ENCODE measurements at places on chromosomes 3 and 15. TPM values are rescaled to one million over a fixed set of nuclear protein-coding genes. Genes with fewer than 3 reads are reported as not detected.

CDCP1 gene
- polyA plus RNA-seq, result 0.16 TPM

MRAS gene
- 8.8 TPM for polyA plus RNA-seq

C3orf85 gene
- not detected for polyA plus RNA-seq

MGA gene
- polyA plus RNA-seq, result 5.3 TPM

EBLN2 gene
- polyA plus RNA-seq, result 3.3 TPM

GOLGA6L4 gene
- polyA plus RNA-seq, result 2.0 TPM

TTC21A gene
- polyA plus RNA-seq, result 1.6 TPM

SLC28A1 gene
- polyA plus RNA-seq, result 5.8 TPM

PPIP5K1 gene
- polyA plus RNA-seq, result 12.3 TPM

SEMA3F gene
- polyA plus RNA-seq, result 14.8 TPM

EIF3J gene
- 45.2 TPM for polyA plus RNA-seq

All from HepG2 (cell line).